ENCODE measurements at places on chromosomes 11 and 22. TPM values are rescaled to one million over a fixed set of nuclear protein-coding genes. Genes with fewer than 3 reads are reported as not detected.

DNA sequence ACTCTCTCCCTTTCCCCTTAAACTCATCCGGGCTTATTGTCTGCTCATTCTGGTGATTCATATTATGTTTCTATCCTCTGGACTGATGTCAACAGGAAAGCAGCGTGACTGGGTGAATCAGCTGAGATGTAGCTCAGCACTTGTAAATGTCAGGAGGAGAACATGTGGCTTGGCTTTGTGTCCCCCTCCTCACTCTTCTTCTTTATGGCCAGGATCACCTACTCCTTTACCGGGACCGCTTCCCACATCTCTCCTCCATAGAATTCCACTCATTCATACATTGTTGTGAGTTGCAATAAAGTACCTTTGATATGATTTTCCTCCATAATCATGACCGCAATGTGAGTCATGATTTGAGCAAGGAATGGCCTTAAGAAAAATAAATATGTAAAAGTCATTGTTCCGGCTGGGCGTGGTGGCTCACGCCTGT lies 15.8 kb upstream of the SYN3 start:
- H3K27me3 ChIP-seq, result peaks cover 4% of the 10 kb centered on the region
- H3K27ac ChIP-seq, result no peak overlapping the region
- H3K4me1 ChIP-seq, result no peaks in the 10 kb centered on the region
- H3K4me3 ChIP-seq, result no peak overlapping the region

GRCh38 chr11:93694109-93694508 lies 32.6 kb downstream of the CEP295 start:
- H3K36me3 ChIP-seq, result peaks cover 30% of the 10 kb centered on the region
- H3K27me3 ChIP-seq, result no peaks in the 10 kb centered on the region
- H3K4me1 ChIP-seq, result no peaks in the 10 kb centered on the region
- no peak for DNase-seq
- no peak overlapping the region for H3K4me3 ChIP-seq

- DNase-seq, result no peak
- H3K27ac ChIP-seq, result no peak overlapping the region
- no peaks in the 10 kb centered on the region for H3K27me3 ChIP-seq
- no peaks in the 10 kb centered on the region for H3K4me1 ChIP-seq
- no peak overlapping the region for H3K4me3 ChIP-seq
- no peaks in the 10 kb centered on the region for H3K36me3 ChIP-seq
Observed at GRCh38 chr11:107951155-107951554, 22.9 kb downstream of the RAB39A start.

DNA sequence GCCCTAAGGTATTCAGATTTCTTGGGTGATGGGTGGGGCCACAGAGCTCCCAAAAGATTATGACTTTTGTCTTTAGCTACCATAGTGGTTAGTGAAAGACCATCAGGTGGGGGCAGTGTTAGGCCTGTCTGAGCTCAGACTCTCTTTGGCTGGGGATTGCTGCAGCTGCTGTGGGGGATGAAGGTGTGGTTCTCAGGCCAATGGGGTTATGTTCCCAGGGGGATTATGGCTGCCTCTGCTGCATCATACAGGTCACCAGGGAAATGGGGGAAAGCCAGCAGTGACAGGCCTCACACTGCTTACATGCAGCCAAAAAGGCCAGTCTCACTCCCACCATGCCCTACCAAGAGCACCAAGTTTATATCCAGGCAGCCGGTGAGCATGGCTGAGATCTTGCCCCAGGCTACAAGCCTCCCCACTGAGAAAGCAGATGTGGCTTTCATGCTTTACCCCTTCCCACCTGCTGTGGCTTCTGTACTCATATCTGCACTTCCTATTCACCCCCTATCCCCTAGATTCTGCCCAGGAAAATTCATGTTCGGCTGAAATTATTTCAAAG lies 24.8 kb downstream of the CNTF start:
- no peaks in the 10 kb centered on the region for H3K27me3 ChIP-seq
- H3K36me3 ChIP-seq, result no peaks in the 10 kb centered on the region
- H3K4me3 ChIP-seq, result no peak overlapping the region
- H3K27ac ChIP-seq, result no peak overlapping the region
- no peak for DNase-seq

- H3K27me3 ChIP-seq, result no peaks in the 10 kb centered on the region
- peak; percentile 97 for DNase-seq
- H3K27ac ChIP-seq, result peak within 1 kb of the TSS; percentile 87
- H3K4me3 ChIP-seq, result peak within 1 kb of the TSS; percentile 83
- peaks cover 51% of the 10 kb centered on the region for H3K4me1 ChIP-seq
Observed at GRCh38 chr11:115504276-115505158, at the start of gene CADM1. Gene CADM1, minus strand, starts transcription at chr11:115504415.

GRCh38 chr11:1728931-1729691 lies 21.3 kb downstream of the IFITM10 start:
- DNase-seq, result no peak
- no peaks in the 10 kb centered on the region for H3K36me3 ChIP-seq
- no peaks in the 10 kb centered on the region for H3K4me1 ChIP-seq

DNA sequence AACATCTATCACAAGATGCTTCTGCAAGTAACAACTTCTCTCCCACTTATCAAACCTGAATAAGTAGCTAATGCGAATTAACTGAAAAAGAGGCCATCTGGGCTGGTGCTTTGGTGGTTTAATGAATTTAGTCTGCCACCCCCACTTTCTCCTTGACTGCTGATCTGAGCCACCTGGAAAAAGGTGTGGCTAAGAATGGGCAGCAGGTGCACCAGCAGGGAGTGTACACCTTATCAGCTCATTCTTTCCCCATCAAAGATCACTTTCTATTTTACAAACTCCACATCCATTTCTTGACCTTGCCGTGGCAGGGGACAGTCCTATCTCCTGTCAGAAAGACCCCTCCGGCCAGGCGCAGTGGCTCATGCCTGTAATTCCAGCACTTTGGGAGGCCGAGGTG lies 6.5 kb downstream of the RFPL3 start:
- no peak for DNase-seq
- H3K4me3 ChIP-seq, result no peak overlapping the region
- no peak overlapping the region for H3K27ac ChIP-seq
- H3K27me3 ChIP-seq, result no peaks in the 10 kb centered on the region

GRCh38 chr11:83285151-83285770 lies 906 bp downstream of the CCDC90B start:
- H3K4me3 ChIP-seq, result peak overlapping the region; percentile 86
- H3K4me1 ChIP-seq, result peaks cover 4% of the 10 kb centered on the region
- no peaks in the 10 kb centered on the region for H3K27me3 ChIP-seq

DNA sequence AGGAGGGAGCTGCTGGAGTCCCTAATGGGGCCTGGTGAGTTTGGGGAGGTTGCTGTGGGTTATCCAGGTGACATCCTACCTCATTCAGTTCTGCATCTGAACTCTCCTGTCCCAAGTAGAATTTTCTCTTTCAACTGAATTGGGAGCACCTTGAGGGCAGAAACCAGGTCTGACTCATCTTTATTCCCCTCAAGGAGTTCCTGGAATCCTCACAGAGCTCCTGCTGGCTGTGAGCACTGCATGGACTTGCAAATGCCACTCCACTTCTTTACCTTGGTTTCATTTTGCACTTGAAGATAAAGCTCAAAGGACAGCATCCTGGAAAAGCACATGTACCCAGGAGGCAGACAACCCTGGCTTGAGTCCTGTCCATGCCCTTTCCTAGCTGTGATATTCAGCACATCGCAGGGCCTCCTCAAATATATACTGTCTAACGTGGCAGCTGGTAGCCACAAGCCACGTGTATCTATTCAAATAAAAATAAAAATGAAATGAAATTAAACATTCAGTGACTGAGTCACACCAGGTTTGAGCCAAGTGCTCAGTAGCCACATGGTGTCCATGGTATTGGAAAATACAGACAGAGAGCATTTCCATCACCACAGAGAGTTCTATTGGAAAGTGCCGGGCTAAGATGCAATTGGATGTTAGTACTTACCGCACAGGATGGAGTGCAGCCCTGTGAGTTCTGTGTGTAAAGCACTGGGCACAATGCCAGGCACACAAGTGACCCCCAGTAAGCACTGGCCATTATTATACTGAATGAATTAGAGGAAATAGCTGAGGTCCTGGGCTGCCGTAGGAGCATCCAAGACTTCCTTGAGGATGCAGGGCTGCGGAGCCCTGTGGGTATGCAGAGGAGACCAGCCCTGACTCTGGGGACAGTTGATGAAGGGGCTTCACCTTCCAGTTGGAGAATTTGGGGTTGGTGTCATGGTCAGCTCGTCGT lies 149.0 kb downstream of the PKNOX2 start:
- no peaks in the 10 kb centered on the region for H3K4me1 ChIP-seq
- no peak overlapping the region for H3K4me3 ChIP-seq
- peak; percentile 63 for DNase-seq
- H3K27me3 ChIP-seq, result no peaks in the 10 kb centered on the region
- H3K27ac ChIP-seq, result no peak overlapping the region
- H3K36me3 ChIP-seq, result no peaks in the 10 kb centered on the region

DNA sequence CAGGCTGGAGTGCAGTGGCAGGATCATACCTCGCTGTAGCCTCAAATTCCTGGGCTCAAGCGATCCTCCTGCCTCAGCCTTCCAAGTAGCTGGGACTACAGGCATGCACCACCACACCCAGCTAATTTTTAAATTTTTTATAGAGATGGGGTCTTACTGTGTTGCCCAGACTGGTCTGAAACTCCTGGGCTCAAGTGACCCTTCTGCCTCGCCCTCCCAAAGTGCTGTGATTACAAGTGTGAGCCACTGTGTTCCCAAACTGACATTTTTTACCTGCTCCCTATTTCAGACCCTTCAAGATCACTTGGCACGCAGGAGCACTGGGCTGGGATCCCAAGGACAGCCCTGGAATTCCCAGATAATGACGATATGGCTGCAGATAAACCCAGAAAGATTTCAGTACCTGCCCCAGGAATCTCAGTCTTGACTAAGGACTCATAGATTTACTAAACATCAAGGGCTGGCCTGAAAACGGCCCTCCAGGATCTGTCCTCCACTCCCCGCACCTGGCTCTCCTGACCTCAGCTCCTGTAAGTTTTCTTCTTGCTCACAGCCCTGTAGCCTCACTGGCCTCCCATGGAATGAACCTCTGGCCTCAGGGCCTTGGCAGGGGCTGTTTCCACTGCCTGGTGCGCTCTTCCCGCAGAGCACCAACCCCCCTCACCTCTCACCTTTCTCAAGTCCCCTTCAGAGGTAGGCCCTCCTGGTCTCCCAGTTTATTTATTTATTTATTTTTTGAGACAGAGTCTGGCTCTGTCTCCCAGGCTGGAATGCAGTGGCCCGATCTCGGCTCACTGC lies 3.6 kb upstream of the CSNK1E start:
- peaks cover 10% of the 10 kb centered on the region for H3K4me1 ChIP-seq
- H3K27ac ChIP-seq, result no peak overlapping the region
- no peaks in the 10 kb centered on the region for H3K36me3 ChIP-seq

DNA sequence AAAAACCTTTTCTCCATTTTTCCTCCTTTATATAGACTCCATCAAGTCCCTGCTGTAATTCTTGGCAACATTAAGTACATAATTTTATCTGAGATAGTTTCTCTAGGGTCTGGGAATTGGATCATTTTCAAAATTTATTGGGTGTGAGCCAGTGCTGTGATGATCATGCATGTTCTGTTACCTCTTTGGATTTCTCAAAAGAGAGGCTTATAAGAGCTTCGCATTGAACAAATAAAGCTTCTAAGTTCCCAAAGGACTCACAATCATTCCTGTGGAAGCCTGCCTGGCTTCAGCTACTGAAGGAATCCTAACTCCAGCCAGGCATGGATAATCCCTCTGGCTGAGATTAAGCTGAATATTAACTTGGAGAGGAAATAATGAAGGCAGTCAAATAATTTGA lies 208.5 kb downstream of the RAB38 start:
- no peak overlapping the region for H3K4me3 ChIP-seq
- H3K36me3 ChIP-seq, result no peaks in the 10 kb centered on the region
- H3K4me1 ChIP-seq, result peaks cover 19% of the 10 kb centered on the region
- no peaks in the 10 kb centered on the region for H3K27me3 ChIP-seq
- DNase-seq, result peak; percentile 93
- H3K27ac ChIP-seq, result no peak overlapping the region

C22orf42 gene
- total RNA-seq, result not detected

GRIK4 gene
- 3.0 TPM for total RNA-seq

FREY1 gene
- total RNA-seq, result 0.67 TPM

TPBGL gene
- total RNA-seq, result 0.58 TPM

RNF215 gene
- 8.5 TPM for total RNA-seq

POTEH gene
- total RNA-seq, result not detected
